Activated gamma-delta T cell treated with Interleukin-2 at 50 U/mL for 16 hours (primary cell): ENCODE measurements at places on chromosomes 6 and 20.

DNA sequence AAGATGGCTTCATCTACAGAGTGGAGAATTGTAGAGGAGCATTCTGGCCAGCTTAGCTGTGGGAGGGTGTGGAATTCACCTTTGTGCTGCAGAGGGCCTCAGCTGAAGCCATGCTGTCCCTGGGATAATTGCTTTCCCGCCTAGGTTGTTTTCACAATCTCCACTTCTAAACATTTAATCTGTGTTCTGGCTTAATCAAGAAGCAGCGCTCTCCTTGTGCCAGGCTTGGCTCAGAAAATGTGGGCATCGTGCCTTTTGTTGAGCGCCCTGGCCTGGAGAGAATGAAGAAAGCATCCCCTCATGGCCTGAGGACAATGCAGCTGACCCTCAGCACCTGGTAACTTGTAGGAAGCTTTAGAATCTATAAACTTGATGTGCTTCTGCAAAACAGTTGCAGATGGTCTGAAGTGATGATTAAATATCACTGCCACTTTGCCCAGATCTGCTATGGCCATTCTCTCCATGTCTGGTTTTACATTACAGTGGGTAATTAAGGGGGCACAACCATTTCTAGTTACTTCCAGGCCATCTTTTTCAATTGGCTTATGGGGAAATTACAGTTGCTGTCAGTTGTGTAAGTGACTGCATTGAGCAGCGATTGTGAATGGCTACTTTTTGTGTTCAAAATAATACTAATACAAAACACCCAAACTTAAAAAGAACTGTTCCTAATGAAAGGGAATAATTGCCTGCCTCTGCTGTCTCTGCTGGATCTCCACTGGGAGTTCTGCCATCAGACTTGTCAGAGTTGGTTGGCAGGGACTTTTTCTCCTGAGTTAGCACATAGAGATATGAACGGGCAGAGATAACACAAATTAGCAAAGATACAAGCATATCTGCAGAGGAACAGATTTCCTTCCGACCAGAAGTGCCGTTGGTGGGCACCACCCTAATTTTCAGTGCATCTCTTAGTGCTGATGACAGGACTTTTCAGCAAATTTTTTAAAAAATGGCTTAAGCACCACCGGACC lies 18.4 kb downstream of the CTNNBL1 start:
- no peak for DNase-seq

DNA sequence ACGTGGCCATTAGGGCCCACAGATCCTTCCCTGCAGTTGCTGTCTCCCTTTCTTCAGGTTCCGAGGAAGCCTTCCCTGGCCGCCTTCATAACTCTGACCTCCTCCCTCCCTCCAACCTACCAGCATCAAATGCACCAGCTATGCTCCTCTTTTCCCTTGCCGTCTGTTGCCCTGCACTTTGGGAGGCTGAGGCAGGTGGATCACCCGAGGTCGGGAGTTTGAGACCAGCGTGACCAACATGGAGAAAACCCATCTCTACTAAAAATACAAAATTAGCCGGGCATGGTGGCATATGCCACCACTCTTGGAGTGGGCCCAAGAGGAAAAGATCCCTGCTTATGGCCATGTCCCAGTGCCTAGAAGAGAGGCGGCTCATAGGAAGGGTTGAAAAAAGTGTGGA lies 31.8 kb downstream of the RNASET2 start:
- DNase-seq = no peak

DNA sequence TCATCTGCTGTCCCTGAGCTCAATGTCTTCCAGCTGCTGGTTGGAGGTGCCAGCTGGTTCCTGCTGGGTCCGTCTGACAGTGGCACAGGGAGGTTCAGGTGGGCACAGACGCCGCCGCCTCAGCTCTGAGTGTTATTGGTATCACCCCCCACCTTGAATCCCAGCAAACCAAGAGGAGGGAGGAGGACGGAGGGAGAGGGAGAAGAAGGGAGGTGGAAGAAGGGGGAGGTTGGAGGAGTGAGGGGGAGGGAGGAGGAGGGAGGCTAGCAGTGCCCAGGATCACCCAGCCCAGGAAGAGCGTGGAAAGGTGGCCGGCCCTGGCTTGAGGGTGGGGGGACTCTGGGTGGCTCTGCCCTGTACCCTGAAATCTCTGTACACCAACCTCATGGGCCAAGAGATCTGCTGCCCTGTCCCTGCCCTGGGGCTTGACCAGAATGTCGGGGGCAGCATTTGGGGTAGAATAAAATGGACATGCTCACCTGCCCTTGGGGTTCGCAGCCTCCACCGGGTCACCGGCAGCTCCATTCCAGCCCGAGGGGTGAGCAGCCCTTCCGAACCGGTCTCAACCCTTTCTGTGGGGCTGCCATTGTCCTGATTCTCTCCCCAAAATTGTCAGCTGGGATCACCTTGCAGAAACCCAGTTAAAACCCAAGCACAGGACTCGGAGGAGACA lies 17.1 kb downstream of the NTSR1 start:
- DNase-seq = no peak

GRCh38 chr6:41958022-41958856 lies 16.6 kb upstream of the CCND3 start:
- DNase-seq = no peak

DNA sequence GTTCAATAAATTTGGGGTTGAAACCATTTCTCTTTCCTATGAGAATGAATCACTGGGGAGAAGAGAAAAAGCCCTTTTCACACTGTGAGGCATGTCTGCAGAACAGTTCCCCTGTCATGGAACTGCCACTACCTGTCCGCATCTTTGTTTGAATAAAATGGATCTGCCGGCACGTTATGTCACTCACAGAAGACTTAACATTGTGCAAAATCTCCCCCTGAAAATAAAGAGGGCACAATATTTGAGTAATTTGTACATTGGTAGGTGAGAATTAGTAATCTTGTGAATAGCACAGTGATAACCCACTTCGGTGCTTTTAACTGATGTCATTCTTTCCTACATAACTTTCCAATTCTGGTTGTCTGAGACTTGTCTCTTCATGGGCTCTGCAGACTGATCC lies 804.0 kb downstream of the C6orf118 start:
- no peak for DNase-seq

DNA sequence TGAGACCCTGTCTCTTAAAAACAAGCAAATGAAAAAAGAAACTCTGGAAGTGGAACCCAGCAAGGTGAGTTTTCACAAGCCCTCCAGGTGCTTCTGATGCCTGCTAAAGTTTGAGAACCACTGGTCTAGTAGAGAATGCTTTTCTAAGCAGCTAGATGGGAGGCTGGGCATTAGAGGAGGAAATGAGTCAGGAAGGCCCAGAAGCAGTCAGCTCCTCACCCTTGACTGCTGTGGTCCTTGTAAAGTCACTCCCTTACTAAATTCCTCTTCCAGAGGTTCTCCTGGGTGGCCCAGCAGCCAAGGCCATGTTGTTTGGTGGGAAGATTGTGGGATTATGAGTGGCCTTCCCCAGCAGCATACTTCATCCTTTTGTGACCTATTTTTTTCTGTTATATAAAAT lies 52.0 kb upstream of the FYN start:
- DNase-seq = no peak

- DNase-seq = peak; percentile 85
Measured at GRCh38 chr6:33430991-33431879, 11.4 kb downstream of the SYNGAP1 start.
